Renal pelvis (tissue), 12 donors: ENCODE measurements at places on chromosomes 4 and X.

DNA sequence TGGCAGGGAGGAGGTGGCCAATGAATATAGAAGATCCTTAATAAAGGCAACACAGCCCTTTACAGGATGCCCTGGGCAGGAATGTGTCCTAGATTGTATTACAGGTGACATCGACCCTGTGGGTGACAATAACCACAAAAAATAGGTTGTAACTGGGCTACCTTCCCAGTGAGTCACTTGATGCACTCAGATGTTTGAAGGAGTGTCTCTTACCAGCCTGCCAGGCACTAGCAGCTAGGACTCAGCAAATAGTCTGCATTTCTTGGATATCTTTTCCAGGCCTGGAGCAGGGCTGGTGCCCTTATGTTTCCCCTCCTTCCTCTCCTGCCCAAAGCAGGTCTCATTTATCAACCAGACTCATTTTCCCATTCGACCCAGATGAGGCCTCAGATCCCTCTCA is 50.9 kb upstream of the TMEM164 start:
- DNase-seq = no peak

DNA sequence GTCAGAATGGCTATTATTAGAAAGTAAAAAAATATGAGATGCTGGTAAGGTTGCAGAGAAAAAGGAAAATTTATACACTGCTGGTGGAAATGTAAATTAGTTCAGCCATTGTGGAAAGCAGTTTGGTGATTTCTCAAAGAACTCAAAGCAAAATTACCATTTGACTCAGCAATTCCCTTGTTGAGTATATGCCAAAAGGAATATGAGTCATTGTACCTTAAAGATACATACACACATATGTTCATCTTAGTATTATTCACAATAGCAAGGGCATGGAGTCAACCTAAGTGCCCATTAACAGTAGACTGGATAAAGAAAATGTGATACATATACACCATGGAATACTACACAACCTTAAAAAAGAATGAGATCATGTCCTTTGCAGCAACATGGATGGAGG is 148.2 kb downstream of the COMMD8 start:
- no peak for DNase-seq

GRCh38 chr4:150590631-150591030 is 8.7 kb downstream of the MAB21L2 start:
- DNase-seq = no peak

- no peak for DNase-seq
These were observed 573 bp downstream of the HTR2C start for GRCh38 chrX:114584375-114584943.

DNA sequence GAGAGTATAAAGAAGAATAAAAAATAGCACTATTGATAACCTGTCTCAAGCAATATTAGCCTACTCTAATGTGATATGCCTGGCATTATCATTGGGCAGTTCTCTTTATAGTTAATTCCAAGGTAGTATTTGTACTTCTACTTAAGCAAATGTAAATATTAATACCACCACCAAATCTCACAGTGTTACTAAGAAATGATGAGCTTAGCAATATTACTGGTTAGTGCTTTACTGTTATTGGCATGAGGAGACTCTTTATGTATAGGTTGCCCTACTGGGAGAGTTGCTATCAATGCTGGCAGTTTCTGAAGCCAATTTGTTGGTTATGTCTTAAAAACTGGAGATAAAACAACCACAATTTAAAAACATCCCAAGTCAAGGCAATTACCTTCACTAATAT is 155.7 kb downstream of the CDS1 start:
- no peak for DNase-seq

DNA sequence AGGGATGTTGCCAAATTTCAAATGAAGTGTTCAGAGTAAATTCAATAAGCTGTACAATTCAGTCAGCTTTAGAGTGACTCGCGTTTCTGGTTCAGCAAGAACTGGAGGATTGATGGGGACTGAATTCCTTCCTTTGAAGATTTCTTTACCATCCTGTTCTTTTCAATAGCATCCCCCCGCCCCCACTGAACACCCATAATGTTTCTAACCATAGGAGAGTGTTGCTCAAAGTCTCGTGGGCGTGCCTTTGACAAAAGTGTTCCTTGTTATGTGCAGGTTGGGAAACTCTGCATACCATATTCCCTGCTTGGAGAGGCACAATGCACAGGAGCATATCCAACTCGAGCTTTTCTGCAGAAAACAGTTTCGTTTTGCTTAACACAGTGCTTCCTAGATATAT is 323.5 kb upstream of the CASK start:
- DNase-seq = no peak

- peak; percentile 20 for DNase-seq
These were observed 326.6 kb upstream of the F9 start for GRCh38 chrX:139203651-139204570.

DNA sequence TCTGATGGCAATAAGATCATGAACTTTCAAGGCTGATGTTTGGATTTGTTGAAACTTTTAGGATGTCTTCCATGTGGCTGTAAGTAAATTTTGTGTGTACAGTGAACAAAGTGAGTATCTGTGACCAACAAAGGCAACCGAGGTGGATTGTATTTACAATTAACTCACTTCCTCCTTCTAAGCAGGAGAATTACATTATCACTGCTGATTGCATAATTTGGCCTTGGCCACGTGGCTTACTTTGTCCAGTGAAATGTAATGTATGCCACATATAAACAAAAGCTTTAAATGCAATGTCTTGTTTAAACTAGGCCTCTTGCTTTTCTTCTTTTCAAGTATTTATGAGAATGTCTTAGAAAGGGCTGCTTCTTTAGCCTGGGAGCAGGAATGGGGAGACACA is 66.3 kb upstream of the MAD2L1 start:
- DNase-seq = no peak

DNA sequence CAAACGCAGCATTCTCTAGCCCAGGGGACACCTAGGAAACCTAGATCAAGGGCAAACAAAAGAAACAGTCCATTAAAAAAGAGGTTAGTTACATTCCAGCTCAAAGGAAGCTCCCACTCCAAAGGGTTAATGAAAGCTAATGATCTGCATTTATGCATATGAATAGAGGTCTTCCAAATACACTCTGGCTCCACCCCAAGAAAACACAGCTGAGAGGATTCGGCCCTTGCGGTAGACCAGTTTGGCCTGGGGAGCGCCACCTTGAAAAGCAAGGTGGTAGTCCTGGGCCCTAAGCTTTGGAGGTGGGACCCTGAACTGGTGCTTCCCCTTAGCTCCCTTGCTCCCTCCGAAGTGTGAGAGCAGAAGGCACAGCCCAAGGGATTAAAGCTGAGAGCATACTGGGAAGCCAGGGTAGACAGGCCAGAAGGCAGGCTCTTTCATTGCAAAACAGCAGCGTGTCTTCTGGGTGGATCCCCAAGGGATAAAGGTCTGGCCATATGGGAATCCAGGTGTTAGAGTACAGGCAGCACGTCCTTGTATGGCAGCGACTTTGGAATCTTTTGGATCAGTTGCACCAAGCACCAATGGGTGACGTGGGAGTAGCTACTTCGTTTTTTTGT is 3.7 kb downstream of the GABRQ start:
- DNase-seq = no peak

GRCh38 chr4:148881860-148882643 is 439.8 kb upstream of the NR3C2 start:
- DNase-seq = no peak

DNA sequence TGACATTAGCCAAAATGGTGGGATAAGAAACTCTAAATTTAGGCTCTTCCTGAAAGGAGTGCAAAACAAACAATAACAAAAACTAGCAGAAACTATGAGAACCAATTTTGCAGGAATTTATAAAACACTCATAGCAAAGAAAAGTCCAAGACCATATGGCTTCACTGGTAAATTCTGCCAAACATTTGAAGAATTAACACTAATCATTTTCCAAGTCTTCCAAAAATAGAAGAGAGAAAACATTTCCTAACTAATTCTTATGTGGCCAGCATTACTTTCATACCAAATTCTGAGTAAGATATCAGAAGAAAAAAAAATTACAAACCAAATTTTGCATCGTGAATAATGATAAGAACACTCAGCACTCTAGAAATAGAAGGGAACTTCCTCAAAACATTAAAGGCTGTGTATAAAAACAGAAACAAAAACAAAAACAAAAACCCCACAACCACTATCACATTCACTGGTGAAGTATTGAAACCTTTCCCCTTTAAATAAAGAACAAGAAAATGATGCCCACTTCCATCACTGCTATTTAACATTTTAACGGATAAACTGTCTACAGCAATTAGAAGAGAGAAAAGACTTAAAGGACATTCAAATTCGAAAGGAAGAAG is 524.3 kb upstream of the GALNTL6 start:
- no peak for DNase-seq

- DNase-seq = no peak
These were observed 239.7 kb upstream of the GATB start for GRCh38 chr4:152000518-152000917.

- DNase-seq = no peak
These were observed 337.4 kb downstream of the ARHGAP10 start for GRCh38 chr4:148069086-148069894.

- DNase-seq = peak; percentile 78
These were observed 134.7 kb downstream of the PALLD start for GRCh38 chr4:168631241-168632162.

GRCh38 chrX:38462257-38462656 is 99.1 kb upstream of the TSPAN7 start:
- DNase-seq = no peak

GRCh38 chr4:188130355-188130754 is 8.9 kb upstream of the TRIML1 start:
- no peak for DNase-seq

DNA sequence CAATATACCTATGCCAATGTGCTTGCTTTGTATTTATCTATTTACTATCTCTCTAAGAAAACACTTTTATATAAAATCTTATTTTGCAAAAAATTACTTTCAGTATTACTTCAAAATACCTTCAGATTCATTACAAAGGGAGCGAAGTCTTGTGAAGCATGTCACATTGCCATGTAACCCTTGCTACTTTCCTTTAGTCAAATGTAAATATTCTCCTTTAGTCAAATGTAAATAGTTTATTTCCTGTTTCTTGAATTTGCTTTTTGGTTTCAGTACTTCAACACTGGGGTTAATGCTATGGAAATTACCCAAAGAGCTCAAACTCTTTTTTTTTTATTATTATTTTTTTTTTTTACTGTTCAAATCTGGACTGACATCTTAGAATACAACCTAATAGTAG is 383.3 kb downstream of the GRXCR1 start:
- DNase-seq = no peak

DNA sequence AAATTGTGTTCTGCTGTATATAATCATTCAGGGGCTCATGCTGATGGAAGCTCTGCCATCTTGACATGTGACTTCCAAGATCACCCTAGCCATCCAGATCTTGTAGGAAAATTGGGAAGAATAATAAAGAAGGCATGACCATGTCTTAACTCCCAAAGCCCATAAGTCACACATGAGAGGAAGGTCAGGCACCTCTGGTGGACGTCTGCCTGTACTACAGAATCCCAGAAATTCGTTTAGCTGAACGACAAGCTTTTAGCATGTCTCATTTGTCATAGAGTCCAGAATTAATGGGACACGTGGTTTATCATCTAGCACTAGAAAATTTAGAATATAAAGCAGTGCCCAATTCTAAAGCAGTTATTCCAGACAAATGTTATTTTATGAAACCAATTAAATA is 212.7 kb downstream of the CENPC start:
- no peak for DNase-seq
